ENCODE measurements at places on chromosomes 4 and X. TPM values are rescaled to one million over a fixed set of nuclear protein-coding genes. Genes with fewer than 3 reads are reported as not detected.

DNA sequence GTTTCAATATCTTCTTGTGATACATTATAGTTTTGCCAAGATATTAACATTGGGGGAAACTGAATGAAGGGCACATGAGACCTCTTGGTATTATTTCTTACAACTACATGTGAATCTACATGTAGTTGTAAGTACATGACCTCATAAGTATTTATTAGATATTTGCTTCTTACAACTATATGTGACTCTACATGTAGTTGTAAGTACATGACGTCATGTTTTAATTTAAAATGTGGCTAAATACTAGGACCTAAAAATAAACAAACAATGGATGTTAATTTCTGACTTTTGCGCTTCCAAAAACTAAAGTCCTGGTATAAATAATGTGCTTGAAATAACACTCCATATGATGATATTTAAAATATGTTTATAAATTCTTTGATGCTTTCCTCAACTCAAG is 190.2 kb downstream of the CBLL2 start:
- DNase-seq: no peak

The FAM47A gene
- not detected for polyA plus RNA-seq

GRCh38 chrX:96004386-96004785 is 680.3 kb upstream of the DIAPH2 start:
- DNase-seq: no peak

DNA sequence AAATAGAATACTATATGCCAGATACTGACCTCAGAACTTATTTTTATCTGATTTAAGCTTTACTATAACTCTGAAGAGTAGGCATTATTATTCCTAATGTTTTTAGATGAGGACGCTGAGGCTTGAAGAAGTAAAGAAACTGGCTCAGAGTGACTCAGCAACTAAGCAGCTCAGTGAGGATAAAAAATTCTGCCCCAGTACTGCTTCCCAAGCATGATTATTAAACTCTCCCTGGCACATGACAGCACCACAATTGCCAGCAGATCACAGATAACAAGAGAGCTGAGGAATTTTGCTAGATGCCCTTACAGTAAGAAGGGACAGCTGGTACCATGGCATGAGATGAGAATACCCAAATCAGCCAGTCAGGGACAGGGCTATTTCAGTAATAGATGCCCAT is 219.4 kb downstream of the NKX6-1 start:
- DNase-seq: no peak

The MAGEA4 gene
- polyA plus RNA-seq: not detected

DNA sequence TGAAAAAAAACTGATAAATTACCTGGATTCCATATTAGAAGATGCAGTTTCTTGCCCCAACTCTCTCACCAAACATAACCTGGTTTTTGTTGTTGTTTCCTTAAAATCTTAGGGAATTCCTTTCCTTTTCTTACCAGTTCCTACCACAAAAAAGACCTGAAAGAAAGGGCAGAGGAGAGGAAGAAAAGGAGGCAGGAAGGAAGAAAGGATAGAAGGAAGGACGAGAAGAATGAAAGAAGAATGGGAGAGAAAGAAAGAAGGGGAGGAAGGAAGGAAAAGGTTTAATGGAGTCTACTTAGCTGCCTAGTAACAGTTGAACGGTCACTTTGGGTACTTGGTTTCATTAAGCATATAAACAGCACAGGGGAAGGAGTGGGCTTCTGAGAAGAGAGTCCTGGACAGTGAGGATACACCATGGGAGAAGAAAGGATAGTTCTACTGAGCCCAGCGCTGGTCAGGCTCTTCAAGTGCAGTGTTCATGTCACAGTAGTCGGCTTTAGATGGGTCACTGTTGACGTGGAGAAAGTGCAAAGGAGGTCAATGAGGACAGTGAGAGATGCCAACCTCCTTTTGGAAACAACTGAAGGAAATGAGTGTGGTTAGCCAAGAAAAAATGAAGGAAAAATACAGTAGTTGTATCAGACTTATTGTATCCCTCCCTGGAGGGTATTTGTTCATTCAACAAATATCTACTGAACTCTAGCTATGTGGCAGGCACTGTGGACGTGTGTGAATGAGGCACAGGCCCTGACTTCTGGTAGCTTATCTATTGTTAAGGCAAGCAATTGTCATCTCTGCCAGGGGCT is 1.1 kb upstream of the CHIC2 start:
- no peak for DNase-seq

The TBC1D8B gene
- 0.13 TPM for polyA plus RNA-seq

DNA sequence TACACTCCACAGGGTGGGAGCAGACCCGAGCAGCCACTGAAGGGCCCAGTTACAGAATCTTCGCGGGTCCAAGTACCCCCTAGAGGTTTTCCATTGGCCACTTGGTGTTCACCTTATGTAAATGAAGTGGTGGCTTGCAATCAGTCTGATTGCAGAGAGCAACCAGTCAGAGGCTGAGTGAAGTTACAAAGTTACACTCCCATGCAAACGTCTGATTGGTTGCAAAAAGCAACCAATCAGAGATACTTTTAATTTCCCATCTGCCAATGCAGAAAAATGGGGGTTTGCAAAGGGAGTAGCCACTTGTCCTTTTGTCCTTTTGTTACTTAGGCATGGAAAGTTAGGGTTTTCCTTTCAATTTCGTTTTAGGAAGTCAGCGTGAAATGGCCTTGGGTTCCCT is 27.0 kb upstream of the NKAP start:
- no peak for DNase-seq

- no peak for DNase-seq
Observed at GRCh38 chr4:20354120-20354519, 102.4 kb downstream of the SLIT2 start.

DNA sequence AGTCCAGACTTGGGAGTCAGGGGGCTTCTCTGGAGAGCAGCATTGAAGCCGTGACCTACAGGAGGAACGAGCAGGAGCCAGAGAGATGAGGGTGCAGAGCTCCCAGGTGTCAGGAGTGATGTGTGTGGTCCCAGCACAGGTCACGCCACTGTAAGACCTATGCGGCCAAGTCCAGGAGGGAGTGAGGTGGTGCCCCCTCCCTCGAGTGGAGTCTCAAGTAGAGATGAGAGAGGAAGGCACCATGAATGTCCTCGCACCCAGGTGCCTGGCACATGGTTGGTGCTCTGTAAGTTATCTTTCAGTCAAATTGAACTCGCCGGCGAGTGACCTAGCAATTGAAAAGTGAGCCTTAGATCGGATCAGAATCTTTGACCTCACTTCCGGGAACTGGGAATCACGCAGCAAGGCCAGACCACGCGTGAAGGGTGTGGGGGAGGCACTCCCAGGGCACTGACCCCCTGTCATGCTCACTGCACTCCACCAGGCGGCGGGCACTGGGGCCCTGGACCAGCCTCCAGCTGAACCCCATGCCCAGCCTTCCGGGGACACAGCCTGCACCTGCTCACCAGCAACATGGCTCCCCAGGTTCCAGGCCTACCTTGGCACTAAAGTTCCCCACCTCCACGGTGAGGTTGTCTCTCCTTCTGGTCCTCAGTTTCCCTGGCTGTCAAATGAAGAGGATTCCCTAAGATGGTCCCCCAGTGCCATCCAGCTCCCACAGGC is 127.4 kb downstream of the HMX1 start:
- no peak for DNase-seq

The RASL11B gene
- polyA plus RNA-seq: not detected

The VEGFC gene
- polyA plus RNA-seq: not detected

DNA sequence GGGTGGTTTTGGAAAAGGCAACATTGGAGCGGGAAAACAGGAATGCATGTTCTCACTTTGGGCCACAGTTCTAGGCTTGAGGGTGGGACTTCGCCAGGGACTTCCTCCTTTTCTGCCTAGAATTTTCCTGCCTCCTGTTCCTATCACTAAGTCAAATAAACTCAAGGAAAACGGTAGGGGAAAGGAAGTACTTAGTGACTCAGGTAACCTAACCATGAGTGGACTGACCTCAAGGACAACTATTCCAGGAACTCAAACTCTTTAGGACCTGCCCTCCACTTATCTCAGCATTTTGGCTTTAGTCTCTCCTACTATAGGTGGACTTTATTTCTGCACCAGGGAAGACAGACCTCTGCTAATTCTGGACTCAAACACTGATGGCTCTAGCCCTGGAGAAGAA is 281.7 kb downstream of the ZNF674 start:
- DNase-seq: no peak

GRCh38 chr4:1770791-1771231 is 22.3 kb upstream of the FGFR3 start:
- no peak for DNase-seq

DNA sequence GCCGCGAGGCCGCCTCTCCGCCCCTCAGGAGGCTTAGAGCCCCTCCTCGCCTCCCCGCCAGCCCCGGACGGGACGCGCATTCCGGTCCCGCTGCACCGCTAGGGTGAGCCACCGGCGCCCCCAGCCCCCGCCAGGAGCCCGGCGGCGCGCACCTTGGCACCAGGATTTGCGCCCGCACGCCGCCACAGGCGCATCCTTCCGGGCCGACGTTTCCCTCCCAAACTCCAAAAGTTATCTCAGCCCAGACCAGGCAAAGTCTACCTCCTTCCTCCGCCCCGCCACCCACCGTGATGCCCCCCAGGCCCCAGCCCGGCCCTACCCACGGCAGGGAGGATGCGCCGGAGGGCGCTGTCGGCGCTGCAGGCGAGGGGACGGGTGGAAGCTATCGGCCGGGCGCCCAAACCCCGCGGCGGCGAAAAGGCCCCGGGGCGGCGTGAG is 538 bp downstream of the SCML2 start:
- peak; percentile 6 for DNase-seq

GRCh38 chr4:169491211-169491610 is 121.2 kb downstream of the NEK1 start:
- no peak for DNase-seq

The SPANXC gene
- polyA plus RNA-seq: not detected

DNA sequence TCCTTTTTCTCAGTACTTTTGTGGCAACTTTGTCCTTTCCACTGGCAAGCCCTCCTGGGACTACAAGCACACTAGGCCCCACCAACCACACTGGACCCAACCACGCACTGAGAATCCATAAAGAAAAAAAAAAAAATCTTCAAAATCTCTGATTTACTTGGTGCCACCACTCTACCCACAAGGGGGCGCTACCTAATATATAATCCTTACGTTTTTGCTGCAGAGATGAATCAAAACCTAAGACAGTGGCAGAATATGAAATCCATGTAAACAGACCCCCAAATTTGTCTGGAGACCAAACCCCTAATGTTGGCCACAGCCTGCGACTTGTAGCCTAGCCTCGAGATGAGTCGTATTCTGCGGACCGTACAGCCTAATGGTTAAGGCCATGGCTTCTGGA is 63.5 kb upstream of the ARHGAP36 start:
- no peak for DNase-seq

GRCh38 chr4:65651751-65652150 is 18.5 kb downstream of the EPHA5 start:
- no peak for DNase-seq

DNA sequence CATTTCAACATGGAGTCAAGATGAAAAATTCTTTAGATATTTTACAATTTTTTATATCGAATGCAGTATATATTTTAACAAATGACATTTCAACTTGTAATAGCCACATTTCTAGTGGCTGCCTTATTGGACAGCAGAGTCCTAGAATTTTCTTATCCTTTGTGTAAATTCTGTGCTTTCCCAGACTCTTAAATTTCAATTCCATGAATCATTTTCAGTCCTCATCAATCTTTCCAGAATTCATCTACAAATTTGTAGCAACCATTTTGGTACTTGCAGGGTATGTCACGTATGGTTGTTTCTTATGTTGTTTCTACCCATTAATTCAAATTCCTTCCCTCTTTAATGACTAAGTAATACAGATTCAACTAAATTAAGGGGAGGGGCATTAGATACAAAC is 2.7 kb downstream of the PAICS start:
- DNase-seq: no peak
